Activated CD4-positive, alpha-beta T cell treated with anti-CD3 and anti-CD28 coated beads for 36 hours (primary cell): ENCODE measurements at places on chromosomes 13 and 19. TPM values are rescaled to one million over a fixed set of nuclear protein-coding genes. Genes with fewer than 3 reads are reported as not detected.

C1QTNF9 gene
- total RNA-seq = not detected

ZNF723 gene
- total RNA-seq = not detected

NLRP11 gene
- 0.05 TPM for total RNA-seq

DNA sequence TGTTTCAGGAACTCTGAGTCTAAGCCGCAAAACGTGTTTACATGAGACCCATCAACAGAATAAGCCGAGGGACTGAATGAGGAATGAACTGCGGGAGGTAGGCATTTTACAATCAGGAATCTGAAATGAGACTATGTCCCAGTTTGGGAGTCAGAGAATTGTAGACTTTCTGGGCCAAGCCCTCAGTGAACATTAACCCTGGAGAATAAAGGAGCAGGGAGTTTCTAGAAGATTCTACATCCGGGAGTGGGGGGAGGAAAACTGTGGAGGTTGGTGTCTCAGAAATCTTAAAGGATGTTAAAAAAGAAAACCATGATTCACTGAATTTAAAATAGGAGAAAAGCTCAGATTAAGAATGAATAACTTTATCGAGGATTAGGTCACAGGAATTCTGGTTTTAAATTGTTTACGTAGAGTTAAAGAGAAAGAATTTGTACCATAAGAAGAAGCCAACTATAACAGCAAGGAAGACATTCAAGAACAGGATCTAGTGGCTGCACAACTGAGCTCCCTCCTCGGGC is 18.5 kb downstream of the RFX2 start:
- peaks cover 10% of the 10 kb centered on the region for H3K4me1 ChIP-seq
- H3K4me3 ChIP-seq = no peak overlapping the region
- H3K27me3 ChIP-seq = no peaks in the 10 kb centered on the region
- H3K36me3 ChIP-seq = no peaks in the 10 kb centered on the region
- DNase-seq = no peak

- no peaks in the 10 kb centered on the region for H3K27me3 ChIP-seq
- DNase-seq = peak; percentile 86
- peaks cover 4% of the 10 kb centered on the region for H3K36me3 ChIP-seq
- H3K4me1 ChIP-seq = peaks cover 15% of the 10 kb centered on the region
- H3K4me3 ChIP-seq = peak overlapping the region; percentile 90
These were observed 2.6 kb upstream of the SPACA6 start for GRCh38 chr19:51690454-51691073.

GRCh38 chr13:65353951-65354350 is 1876.2 kb downstream of the PCDH9 start:
- H3K27ac ChIP-seq = no peak overlapping the region
- H3K4me3 ChIP-seq = no peak overlapping the region
- no peaks in the 10 kb centered on the region for H3K27me3 ChIP-seq
- no peaks in the 10 kb centered on the region for H3K4me1 ChIP-seq
- no peaks in the 10 kb centered on the region for H3K36me3 ChIP-seq
